Naive thymus-derived CD4-positive, alpha-beta T cell (primary cell): ENCODE measurements at places on chromosomes 1 and 21. TPM values are rescaled to one million over a fixed set of nuclear protein-coding genes. Genes with fewer than 3 reads are reported as not detected.

DNA sequence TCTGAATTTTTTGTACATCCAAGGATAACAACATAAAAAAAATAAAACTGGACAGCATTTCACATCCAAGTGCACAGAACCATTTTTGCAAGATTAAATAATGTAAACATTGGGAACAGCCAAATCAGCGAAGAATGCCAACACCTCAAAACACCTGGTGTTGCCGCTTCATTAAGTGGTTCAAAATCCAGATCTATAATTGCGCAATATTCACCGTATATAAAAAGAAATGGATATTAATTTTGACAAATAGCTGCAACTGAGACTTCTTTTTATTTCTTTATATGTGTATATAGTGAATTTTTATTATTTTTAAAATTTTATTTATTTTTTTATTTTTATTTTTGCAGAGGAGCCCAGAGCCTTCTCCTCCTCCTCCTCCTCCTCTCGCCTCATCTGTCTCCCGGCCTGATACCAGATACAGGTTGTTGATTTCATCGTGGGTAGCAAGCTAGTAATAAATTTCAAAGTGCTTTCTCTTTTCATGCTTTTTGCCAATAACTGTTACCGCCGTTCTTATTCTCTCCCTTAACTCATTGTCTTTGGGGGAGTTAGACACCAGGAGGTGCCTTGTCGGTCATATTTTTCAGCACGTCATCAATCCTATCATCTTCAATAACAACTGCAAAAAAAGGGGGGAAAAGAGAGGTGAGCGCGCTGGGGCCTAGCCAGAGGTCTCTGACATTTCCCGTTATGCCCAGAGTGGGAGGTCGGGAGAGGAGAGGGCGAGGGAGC is 2.7 kb downstream of the CAMK2N1 start:
- H3K27ac ChIP-seq: no peak overlapping the region
- DNase-seq: no peak
- H3K4me3 ChIP-seq: no peak overlapping the region
- H3K27me3 ChIP-seq: peaks cover 25% of the 10 kb centered on the region

DNA sequence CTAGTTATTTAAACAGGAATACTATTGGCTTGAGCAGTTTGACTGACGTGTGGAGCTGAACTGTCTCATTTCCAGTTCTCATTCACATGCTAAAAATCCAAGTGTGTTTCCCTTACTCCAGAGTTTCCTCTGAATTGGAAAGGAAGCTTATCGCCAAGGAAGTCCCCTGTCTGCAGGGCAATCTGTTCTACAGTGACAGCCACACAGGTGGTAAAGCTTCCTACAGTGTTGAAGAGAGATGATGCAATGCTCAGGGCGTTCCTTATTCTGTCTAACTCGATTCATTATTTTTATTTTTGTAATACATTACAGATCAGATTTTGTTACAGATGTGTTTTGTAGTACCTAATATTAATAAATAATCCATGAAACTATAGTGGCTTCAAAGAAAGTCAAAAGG is 41.3 kb downstream of the ADAMTS5 start:
- no peaks in the 10 kb centered on the region for H3K36me3 ChIP-seq
- H3K27ac ChIP-seq: no peak overlapping the region
- no peak for DNase-seq
- H3K27me3 ChIP-seq: no peaks in the 10 kb centered on the region
- H3K4me3 ChIP-seq: no peak overlapping the region

GRCh38 chr1:57324388-57324787 is 99.5 kb downstream of the DAB1 start:
- no peaks in the 10 kb centered on the region for H3K27me3 ChIP-seq
- H3K27ac ChIP-seq: no peak overlapping the region
- no peaks in the 10 kb centered on the region for H3K4me1 ChIP-seq
- no peak overlapping the region for H3K4me3 ChIP-seq
- no peak for DNase-seq

- H3K4me3 ChIP-seq: no peak overlapping the region
- no peak for DNase-seq
- H3K36me3 ChIP-seq: no peaks in the 10 kb centered on the region
- no peak overlapping the region for H3K27ac ChIP-seq
- H3K4me1 ChIP-seq: peaks cover 8% of the 10 kb centered on the region
Measured at GRCh38 chr1:23478896-23479665, 4.9 kb downstream of the ASAP3 start.

GRCh38 chr1:24925082-24925779 is 4.8 kb downstream of the RUNX3 start:
- H3K27ac ChIP-seq: peak overlapping the region; percentile 96
- peak; percentile 58 for DNase-seq
- no peaks in the 10 kb centered on the region for H3K27me3 ChIP-seq
- peak overlapping the region; percentile 91 for H3K4me3 ChIP-seq
- peaks cover 68% of the 10 kb centered on the region for H3K4me1 ChIP-seq

DNA sequence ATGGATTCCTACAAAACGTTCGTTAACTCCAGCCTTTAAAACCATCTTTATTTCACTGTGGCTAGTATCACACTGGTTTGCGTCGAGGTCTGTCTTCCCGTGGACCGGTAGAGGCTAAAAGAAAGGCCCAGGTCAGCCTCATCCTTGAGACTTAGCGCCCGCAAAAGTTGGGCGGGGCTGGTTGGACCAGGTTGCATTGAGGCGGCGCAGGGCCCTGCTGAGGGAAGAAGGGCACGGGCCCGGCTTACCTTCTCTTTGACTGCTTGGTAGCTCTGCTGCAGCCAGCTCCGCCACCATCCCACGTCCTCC is 455 bp downstream of the BSDC1 start:
- H3K4me1 ChIP-seq: peaks cover 15% of the 10 kb centered on the region
- peaks cover 13% of the 10 kb centered on the region for H3K36me3 ChIP-seq
- peak overlapping the region; percentile 95 for H3K27ac ChIP-seq
- DNase-seq: no peak
- H3K4me3 ChIP-seq: peak overlapping the region; percentile 90
- H3K27me3 ChIP-seq: no peaks in the 10 kb centered on the region

DNA sequence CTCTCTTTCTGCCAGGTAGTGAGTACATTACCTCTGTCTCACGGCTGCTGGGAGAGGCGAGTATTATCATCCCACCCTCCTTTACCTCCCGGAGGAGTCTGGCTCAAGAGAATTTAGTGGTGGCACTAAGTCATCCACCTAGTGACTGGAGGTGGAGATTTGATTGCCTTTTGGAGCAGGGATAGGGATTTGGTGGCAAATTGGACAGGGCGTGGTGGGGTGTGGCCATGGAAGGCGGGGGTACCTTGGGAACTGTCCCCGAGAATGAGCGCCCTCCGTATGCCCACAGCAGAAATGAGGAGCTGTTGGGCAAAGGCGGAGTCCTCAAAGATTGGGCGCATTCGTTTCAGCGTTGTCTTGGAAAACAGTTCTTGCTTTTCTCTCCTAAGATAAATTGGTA is 32.1 kb upstream of the HMGN1 start:
- H3K36me3 ChIP-seq: no peaks in the 10 kb centered on the region
- peaks cover 10% of the 10 kb centered on the region for H3K4me1 ChIP-seq
- DNase-seq: no peak
- H3K27ac ChIP-seq: peak overlapping the region; percentile 84
- peak overlapping the region; percentile 95 for H3K4me3 ChIP-seq
- no peaks in the 10 kb centered on the region for H3K27me3 ChIP-seq

Gene ADAM30
- not detected for total RNA-seq

Gene KRTAP19-4
- not detected for total RNA-seq

Gene LRRC7
- 6.4 TPM for total RNA-seq
